G401 (cell line): ENCODE measurements at places on chromosomes 11 and 22. TPM values are rescaled to one million over a fixed set of nuclear protein-coding genes. Genes with fewer than 3 reads are reported as not detected.

TMEM218 gene
- total RNA-seq = 62.0 and 65.8 TPM in 2 replicates

- DNase-seq = no peak
Measured at GRCh38 chr11:119908573-119908904, 179.5 kb upstream of the NECTIN1 start.

DNA sequence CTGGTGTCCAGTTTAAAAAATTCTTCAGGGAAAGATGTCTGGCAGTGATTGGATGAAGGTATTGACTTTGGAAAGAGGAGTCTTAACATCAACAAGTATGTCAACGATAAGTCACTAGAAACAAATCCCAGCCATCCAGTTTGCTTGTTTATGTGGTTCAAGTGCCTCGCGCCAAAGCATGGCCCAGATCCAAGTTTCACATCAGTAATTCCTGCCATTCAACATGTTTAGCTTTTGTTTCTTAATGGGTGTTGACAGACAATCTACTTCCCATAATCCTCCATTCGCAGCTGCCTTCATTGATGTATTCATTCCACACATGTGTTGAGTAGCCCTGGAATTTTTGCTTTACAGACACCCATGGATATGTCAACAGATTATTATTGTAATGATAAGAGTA lies 77.8 kb downstream of the UBASH3B start:
- no peak for DNase-seq

POU2F3 gene
- not detected in 2 replicates for total RNA-seq

DNA sequence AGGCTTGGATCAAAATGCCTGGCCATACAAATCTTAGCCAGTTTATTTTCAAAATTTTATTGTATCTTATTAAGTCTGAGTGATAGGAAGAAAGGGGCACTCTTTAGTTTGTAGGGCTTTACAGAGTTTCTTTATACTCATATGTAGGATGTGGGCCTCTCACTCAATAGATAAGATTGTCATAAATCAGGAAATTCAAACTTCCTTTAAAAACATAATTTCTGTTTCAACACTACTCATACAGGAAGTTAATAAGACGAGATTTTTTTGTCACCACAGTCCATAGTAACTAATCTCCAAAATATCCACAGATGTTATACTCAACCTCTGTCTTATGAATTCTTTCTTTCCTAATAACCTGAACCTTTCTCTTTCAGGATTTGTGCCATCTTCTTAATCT lies 13.3 kb upstream of the OR56B4 start:
- DNase-seq = no peak

LRRC10B gene
- 2.5 and 4.6 TPM in 2 replicates for total RNA-seq

GRCh38 chr11:64741375-64742086 lies 2.4 kb downstream of the RASGRP2 start:
- DNase-seq = no peak
